ENCODE measurements at places on chromosomes 3 and 15. TPM values are rescaled to one million over a fixed set of nuclear protein-coding genes. Genes with fewer than 3 reads are reported as not detected.

The P2RY13 gene
- not detected for total RNA-seq

The C3orf22 gene
- total RNA-seq, result not detected

The HTR3E gene
- total RNA-seq, result not detected

The LMAN1L gene
- total RNA-seq, result not detected

The PLSCR5 gene
- not detected for total RNA-seq

The DNAH12 gene
- not detected for total RNA-seq

The MGLL gene
- 65.4 TPM for total RNA-seq

The CELSR3 gene
- 0.86 TPM for total RNA-seq

The TGM4 gene
- total RNA-seq, result not detected

The CCDC66 gene
- 3.2 TPM for total RNA-seq

The SLC27A2 gene
- total RNA-seq, result not detected

The ELP6 gene
- 26.5 TPM for total RNA-seq

The CCNB2 gene
- total RNA-seq, result 96.0 TPM

The INSYN1 gene
- not detected for total RNA-seq

The CCDC54 gene
- not detected for total RNA-seq

The IL5RA gene
- total RNA-seq, result not detected

The RPP25 gene
- 0.53 TPM for total RNA-seq

The COLQ gene
- total RNA-seq, result 9.8 TPM

The ADAMTSL3 gene
- total RNA-seq, result not detected

The SEMA4B gene
- 19.3 TPM for total RNA-seq

The NEK10 gene
- 6.7 TPM for total RNA-seq

The CCDC39 gene
- total RNA-seq, result not detected

The SPINT1 gene
- total RNA-seq, result 8.4 TPM

The KLF13 gene
- 15.1 TPM for total RNA-seq

The WDR82 gene
- total RNA-seq, result 45.3 TPM

The PROS1 gene
- 25.3 TPM for total RNA-seq

The A4GNT gene
- not detected for total RNA-seq

The MYRIP gene
- not detected for total RNA-seq

The VWA5B2 gene
- total RNA-seq, result not detected

The GNAT1 gene
- not detected for total RNA-seq

The SORD gene
- 25.5 TPM for total RNA-seq

The MYEF2 gene
- 2.6 TPM for total RNA-seq

The TTLL13 gene
- not detected for total RNA-seq

The IL17RD gene
- total RNA-seq, result 4.6 TPM

The LRTM1 gene
- total RNA-seq, result not detected

The ATP10A gene
- not detected for total RNA-seq

The FANCD2OS gene
- total RNA-seq, result not detected

The MCF2L2 gene
- 0.29 TPM for total RNA-seq

The RBP2 gene
- not detected for total RNA-seq

The GOLGA6L4 gene
- total RNA-seq, result 0.29 TPM

The ZNF717 gene
- 4.9 TPM for total RNA-seq

Data from myometrial cell (primary cell).